NCI-H510A treated with DMSO at 0.1 percent for 48 hours (cell line): ENCODE measurements at places on chromosomes 5 and 9.

DNA sequence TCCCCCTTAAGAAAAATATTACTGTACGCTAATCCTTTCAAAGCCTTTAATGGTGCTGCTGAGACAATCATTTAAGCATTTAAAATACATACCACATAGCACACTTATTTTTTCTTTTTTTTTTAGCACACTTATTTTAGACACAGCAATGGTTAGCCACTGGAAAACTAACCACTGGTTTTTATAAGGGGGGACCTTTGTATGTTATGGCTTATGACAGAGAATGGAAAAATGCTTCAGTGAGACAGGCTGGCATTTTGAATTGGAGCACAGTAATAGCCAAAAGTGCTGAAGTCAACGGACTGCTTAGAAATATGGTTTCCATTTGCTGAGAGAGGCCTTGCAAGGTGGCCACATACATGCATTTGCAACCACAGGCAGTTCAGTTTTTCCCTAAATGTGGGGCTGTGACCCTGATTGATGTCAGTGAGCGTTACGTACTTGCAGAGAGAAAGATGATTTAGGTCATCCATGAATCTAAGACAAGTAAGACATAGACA, 28.5 kb downstream of the AOPEP start:
- no peak for DNase-seq

GRCh38 chr9:35646153-35646532, 4.6 kb downstream of the SIT1 start:
- DNase-seq, result peak; percentile 39

DNA sequence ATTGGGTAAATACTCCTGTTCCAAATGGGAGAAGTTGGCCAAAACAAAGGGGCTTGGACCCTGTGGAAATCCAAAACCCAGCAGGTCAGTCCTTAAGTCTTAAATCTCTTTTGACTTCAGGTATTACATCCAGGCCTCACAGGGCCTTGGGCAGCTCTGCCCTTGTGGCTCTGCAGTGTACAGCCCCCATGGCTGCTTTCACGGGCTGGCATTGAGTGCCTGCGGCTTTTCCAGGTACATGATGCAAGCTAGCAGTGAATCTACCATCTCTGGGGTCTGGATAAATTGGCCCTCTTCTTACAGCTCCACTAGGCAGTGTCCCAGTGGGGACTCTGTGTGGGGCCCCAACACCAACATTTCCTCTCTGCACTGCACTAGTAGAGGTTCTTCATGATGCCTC, 308.5 kb upstream of the ARRDC3 start:
- DNase-seq, result no peak

DNA sequence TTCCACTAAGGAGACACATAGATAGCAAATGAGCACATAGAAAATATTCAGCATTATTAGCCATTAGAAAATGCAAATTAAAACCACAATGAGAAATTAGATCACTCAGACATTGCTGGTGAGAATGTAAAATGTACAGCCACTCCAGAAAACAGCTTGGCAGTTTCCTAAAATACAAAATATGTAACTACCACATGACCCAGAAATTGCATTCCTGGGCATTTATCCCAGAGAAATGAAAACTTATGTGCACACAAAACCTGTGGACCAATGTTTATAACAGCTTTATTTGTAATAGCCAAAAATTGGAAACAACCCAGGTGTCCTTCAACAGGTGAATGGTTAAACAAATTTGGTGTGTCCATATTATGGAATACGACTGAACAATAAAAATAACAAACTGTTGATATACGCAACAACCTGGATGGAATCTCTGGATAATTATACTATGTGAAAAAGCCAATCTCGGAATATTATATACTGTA, 34.8 kb upstream of the SHC3 start:
- DNase-seq, result no peak

DNA sequence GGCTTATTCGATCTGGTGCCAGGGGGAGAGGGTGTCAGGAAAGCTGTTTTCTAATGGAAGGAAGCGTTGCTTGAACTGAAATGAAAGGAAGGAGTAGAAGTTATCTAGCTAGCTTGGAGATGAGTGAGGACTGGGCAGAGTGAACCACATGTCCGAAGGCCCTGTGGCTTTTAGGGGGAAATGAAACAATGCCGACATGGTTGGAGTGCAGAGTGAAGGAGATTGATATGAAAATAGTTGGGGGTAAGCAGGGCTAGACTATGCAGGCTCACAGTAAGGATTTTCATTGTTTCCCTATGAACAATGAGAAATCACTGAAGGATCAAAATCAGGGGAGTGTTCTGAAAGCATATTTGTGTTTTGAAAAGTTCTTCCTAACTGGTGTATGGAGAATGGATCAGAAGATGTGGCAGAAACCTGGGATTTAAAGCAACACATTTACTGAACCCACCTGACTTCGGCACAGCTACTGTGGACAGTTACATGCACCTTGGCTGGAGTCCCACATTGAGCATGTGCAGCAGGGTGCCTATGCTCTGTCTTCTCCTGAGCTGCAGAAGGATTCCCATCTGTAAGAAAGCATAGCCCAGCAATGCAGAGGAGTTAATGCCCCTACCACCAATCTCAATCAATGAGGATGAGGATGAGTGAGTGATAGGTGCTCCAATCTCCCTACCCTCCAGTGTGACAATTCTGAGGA, 144.4 kb upstream of the TBCA start:
- DNase-seq, result no peak

DNA sequence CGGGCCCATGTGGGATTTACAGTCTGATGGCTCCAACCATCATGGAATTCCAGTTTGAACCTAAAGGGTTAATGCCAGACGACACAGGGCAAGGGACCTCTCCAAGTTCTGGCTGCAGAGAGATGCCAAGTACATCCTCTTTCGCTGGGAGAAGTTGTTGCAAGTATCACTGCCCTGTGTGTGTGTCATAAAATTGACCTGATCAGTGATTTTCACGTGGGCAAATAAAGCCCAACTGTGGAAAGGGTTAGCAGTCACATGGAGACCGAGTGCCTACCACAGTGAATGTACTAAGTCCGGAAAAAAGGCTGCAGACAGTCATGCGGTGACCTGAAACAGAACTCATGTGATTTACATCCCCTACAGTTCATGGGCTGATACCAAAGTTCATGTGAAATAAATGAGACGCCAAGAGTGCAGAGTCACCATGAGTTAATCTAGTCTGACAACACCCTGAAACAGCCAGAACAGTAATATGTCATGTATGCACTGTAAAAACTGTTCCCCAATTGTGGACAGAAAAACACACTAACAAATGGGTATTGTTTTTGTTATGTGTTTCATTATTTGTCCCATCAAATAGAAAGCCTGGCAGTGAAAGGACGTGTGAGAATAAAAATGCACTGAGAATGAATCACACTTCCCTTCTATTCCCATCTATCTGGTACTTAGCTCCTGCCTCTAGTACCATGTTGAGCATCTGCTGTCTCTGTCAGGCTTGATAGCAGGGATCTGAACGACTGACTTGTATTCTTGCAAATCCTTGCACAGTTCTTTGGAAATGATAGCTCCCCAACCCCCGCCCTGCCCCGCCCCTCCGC, 115.7 kb downstream of the SUSD1 start:
- DNase-seq, result no peak

GRCh38 chr9:2181792-2182191, 166.6 kb downstream of the SMARCA2 start:
- DNase-seq, result no peak

DNA sequence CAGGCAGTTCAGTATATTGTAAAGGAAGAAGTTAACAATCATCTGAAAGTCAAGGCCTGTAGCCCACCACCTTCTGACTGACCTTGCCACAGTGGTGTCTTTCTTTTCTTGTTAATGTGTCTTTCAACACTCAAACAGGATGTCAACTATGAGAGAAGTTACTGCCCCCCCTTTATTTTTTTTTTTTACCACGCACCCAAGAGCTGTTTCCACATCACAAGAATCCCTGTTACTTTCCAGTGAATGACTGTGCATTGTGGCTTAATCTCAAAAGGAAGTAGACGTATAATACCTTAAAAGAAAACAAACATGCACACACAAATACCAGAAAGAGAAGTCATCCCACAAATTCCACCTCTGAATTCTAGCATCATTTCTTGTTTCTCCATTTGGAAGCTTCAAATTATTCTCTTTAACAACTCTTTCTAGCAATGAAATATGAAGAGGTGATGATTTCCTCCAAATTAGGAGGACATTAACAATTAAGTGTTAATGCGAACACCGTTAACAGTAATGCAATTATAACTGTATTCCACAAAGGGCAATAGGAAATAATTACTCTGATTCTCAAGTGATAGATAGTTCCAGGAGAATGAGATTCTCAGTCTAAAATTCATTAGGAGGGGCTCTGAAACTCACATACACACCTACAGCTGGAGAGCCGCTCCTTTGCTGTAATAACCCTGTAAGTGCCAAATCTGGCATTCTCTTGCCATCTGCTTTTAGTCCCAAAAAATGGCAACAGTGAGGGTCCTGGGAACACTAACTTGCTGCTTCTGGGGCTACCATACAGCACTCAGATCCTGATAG, 201.0 kb downstream of the EFNA5 start:
- DNase-seq, result no peak

GRCh38 chr5:1115123-1115815, 3.4 kb upstream of the SLC12A7 start:
- DNase-seq, result no peak
